ENCODE measurements at places on chromosomes 1 and 21. TPM values are rescaled to one million over a fixed set of nuclear protein-coding genes. Genes with fewer than 3 reads are reported as not detected.

The NCAM2 gene
- total RNA-seq: 9.1 TPM

The SNX7 gene
- 29.2 TPM for total RNA-seq

The GFI1 gene
- total RNA-seq: 0.07 TPM

The CATSPERE gene
- 0.73 TPM for total RNA-seq

The SEC16B gene
- 2.5 TPM for total RNA-seq

The SERPINC1 gene
- total RNA-seq: 0.07 TPM

The DMRTA2 gene
- 0.46 TPM for total RNA-seq

The GCSAML gene
- 0.13 TPM for total RNA-seq

The RXFP4 gene
- not detected for total RNA-seq

The KCNE2 gene
- total RNA-seq: not detected

The SLC27A3 gene
- total RNA-seq: 14.6 TPM

The COL11A1 gene
- total RNA-seq: 2.5 TPM

The TNFRSF1B gene
- total RNA-seq: 4.5 TPM

The OR2T33 gene
- total RNA-seq: not detected

The LORICRIN gene
- not detected for total RNA-seq

The WNT3A gene
- total RNA-seq: not detected
